Jurkat, Clone E6-1 (cell line): ENCODE measurements at places on chromosomes 1 and 21.
A peak's percentile ranks its signal among the peaks of the same experiment; 100 is the strongest.

DNA sequence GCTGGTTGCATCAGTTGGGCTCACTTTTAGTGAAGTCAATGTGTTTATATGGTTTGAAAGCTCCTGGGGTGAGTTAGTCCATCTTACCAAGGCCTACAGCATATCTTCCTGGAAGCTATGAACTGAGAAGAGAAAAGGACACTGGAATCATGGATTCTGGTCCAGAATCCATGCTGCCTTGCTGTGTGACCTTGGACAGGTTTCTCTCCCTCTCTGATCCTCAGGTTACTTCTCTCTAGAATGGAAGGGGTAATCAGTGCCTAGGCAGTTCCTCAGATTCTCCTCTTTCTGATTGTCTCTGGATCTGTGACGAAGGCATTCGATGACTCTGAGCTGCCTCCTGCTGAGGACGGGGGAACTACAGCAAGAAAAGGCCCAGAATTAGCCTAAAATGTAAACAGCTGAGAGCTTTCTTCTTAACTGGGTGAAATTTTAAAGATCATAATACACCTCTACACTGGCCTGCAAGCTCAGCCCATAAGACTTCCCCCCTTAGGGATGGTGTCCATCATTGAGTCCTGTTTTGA, 425.0 kb upstream of the VAMP3 start:
- DNase-seq: no peak

DNA sequence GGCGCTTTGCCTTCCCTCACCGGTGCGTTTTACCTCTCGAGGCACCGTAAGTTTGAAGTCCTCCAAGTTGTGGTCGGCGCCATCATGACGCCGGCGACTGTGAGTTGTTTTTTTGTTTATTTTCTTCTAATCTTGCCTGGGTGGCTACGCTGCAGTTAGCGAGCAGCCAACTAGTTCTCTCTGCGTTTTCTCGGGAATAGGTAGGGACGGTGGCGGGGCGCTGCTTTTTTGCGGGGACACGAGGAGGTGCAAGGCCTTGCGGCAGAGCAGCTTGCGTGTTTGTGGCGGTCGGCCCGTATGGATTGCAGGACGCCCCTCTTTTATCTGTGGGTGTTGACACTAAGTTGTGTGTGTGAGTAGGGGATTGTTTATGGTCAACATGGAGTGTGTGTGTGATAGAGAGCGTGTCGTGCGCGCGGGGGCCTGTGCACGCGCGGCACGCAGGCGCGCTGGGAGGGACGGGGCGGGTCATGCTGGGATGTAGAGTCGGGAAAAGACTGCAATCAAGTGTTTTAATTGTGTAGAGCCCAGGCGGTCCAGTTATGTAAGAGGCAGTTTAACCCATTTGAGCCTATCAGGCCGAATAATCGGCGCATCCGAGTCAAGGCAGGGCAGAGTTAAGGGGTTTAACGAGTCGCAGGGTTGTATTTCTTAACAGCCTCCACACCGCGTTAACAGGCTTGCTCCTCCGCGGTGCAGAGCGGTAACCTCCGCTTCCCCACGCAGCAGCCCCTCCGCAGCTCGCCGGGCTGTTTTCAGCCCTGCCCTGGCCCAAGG, 1.2 kb upstream of the NEGR1 start:
- DNase-seq: peak; percentile 45

- no peak for DNase-seq
Measured at GRCh38 chr21:31997191-31997590, 124.4 kb downstream of the HUNK start.

DNA sequence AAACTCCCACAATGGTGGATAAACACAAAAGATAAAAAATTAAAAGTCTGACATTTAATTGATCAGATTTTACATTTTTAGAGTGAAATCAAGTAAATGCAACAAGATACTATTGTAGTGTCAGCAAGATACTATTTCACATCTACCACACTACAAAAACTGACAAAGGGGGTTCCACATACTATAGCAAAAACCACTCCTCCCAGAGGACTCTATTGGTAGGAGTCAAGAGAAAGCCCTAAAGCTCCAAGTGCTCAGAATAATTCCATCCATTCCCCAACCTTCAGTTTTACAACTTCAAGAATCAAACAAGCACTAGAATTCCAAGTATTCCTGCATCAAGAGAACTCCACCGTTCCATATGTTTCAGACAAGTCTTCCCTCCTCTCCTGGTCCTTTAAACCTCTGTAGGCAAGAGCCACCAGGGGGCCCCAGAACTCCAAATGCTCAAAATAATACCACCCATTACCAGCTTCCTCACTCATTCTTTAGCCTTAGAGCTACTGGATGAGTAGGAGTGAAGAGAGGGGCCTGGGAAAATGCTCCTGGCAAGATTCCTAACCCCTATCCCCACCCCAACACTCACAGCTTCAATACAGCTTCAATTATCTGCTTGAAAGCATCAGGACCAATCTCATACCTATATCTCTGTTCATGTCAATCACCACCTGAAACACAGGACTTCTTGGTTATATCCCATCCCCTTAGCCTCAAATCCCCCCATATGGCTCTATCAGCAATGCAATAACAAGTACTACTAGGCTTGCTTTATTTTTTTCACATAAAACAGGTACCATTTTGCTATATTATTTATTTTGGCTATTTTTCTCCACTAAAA, 9.9 kb downstream of the TOR1AIP2 start:
- peak; percentile 21 for DNase-seq

DNA sequence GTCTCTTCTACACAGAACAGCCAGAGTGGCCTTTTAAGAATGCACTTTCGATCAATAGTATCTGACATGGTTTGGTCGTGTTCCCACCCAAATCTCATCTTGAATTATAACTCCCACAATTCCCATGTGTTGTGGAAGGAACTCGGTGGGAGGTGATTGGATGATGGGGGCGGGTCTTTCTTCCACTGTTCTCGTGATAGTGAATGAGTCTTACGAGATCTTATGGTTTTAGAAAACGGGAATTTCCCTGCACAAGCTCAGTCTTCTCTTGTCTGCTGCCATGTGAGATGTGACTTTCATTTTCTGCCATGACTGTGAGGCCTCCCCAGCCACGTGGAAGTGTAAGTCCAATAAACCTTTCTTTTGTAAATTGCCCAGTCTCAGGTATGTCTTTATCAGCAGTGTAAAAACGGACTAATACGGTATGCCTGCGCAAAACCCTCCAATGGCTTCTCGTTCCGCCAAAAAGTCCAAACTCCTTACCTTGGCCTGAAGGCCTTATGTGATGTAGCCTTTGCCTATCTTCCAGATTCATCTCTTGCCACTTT, 23.0 kb upstream of the SMG7 start:
- no peak for DNase-seq

DNA sequence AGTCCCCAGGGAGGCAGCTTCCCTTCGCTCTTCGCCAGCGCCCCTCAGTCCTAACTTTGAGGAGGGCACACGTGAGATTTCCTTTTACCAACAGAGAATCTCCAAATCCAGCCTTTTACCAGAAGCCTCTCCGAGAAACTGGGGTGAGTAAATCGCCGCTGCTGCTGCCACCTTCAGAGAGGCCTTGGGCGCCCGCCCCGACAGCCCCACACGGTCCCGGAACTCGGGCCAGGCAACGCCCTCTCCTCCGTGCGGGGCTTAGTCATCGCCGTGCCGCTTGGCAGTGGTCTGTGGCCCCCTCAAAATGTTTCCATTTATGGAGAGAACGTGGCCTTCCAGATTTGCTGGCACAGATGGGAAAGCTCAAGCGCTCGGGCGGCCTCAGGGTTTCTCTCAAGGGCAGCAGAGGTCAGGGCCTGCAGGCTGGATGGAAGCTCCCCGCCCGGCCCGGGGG, 41.4 kb upstream of the COL6A2 start:
- DNase-seq: no peak

DNA sequence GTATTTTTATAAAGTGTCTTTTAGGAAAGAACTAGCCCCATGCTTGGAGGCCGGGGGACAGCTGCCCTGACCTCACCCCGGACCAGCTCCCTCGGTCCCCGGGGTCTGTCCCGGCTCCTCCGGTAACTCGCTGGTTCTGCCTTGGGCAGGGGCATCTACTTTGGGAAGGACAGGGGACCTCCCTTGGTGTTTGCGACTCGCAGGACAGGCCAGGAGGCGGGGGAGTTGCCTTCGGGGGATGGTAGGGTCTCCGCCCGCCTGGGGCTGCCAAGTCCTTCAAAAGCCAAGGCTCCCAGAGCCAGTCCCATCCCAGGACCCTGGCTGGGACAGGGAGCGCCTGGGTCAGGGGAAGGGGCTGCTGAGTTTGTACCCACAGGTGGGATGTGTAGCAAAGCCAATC, 157.9 kb downstream of the PEX14 start:
- DNase-seq: no peak

- DNase-seq: no peak
Measured at GRCh38 chr1:91171898-91172297, 150.1 kb upstream of the ZNF644 start.

DNA sequence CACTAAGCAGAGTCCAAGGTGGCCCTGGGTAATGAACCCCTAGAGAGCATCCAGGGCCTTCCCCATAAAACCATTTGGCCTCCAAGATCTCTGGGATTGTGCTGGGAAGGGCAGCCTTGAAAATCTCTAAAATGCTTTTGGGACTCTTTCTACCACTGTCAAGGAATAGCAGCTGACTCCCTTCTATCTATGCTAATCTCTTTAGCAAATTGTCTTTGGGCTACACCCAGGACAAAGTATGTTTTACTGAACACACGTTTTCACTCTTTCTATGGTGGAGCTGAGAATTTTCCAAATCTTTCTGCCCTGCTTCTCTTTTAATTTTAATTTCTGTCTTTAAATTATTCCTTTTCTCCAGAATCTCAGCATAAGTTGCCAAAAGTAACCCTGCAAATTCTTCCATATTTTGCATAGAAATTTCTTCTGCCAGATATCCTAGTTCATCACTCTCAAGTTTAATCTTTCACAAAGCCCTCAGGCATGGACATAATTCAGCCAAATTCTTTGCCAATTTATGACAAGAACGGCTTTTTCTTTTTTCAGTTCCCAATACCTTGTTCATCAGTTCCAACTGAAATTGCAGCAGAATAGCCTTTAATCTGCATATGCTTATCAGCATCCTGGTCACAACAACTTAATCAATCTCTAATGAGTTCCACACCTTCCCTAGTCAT, 687.0 kb upstream of the ADGRL4 start:
- DNase-seq: no peak

DNA sequence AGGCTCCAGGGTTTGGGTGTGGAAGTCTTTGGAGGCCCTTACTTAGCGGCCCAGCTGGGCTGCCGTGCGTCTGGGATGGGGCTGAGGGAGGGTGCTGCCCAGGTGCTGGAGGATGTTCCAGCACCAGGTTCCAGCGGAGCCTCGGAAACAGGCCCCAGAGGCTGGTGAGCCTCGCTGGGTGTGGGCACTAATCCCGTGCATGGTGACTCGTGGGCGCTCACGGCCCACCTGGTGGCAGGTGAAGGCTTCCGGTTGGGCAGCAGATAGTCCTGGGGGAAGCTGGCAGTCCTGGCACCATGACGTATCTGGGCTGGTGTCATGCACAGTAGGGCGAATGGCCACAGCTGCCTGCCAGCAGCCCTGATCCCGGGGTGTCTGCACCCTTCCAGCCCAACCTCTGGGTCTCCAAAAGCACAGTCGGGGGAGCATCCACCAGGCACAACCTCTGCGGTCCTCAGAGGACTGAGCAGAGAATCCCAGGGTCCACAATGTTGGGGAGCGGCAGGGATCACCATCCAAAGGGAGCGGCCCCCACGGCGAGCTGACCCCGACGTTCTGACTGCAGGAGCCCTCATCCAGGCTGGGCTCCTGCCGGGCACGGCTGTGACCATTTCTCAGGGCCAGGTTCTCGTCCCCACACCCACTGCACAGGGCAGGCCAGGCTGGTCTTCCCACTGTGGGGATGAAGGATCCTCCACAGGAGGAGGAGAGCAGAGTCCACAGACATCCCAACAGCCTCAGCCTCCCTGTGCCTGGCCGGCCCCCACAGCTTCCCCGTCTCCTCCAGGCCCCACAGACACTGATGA, 25.3 kb downstream of the FTCD start:
- no peak for DNase-seq

DNA sequence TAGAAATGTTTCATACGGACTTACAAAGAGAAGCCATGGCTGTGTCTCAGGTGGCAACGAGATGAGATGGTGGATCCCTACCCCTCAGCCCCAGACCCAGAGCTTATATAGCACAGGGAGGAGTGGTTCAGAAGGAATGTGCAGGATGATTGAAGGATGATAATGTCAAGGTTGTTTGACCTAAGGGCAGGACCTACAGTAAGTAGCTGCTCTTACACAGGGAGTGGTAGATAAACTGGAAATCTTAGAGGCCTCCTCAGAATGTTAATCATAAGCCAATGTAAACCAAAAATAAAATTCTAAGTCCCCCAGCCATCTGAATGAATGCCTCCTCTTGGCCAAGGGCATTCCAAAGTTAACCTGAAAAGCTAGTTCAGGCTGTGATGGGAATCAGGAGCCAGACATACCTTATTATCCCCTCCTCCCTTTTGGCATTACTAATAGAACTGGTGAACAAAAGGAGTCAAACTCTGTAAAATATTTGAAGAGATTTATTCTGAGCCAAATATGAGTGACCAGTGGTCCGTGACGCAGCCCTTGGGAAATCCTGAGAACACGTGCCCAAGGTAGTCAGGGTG, 45.8 kb upstream of the PDE9A start:
- DNase-seq: no peak

- peak; percentile 54 for DNase-seq
Measured at GRCh38 chr1:69737527-69738185, 169.9 kb downstream of the LRRC7 start.

- no peak for DNase-seq
Measured at GRCh38 chr1:172471666-172472065, 27.8 kb upstream of the PIGC start.

- DNase-seq: no peak
Measured at GRCh38 chr1:155254228-155254713, 1.0 kb downstream of the ENTREP3 start.

DNA sequence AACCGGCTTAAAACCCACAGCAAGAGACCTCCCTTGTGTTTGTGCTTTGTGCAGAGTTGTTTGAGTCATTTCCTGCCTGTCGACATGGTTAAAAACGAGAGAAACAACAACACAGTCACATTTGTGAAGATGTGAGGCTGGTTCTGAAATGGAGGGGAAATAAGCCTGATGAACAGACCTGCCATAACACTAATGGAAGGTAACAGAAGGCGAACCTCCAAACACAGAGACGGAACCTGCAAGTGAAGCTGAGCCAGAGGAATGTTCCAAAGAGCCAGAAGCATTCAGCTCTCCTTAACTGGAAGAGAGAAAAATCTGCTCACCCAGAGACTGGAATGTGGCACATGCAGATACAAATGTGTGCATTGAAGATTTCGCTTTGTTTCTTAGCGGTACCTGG, 53.2 kb upstream of the RAVER2 start:
- DNase-seq: no peak

DNA sequence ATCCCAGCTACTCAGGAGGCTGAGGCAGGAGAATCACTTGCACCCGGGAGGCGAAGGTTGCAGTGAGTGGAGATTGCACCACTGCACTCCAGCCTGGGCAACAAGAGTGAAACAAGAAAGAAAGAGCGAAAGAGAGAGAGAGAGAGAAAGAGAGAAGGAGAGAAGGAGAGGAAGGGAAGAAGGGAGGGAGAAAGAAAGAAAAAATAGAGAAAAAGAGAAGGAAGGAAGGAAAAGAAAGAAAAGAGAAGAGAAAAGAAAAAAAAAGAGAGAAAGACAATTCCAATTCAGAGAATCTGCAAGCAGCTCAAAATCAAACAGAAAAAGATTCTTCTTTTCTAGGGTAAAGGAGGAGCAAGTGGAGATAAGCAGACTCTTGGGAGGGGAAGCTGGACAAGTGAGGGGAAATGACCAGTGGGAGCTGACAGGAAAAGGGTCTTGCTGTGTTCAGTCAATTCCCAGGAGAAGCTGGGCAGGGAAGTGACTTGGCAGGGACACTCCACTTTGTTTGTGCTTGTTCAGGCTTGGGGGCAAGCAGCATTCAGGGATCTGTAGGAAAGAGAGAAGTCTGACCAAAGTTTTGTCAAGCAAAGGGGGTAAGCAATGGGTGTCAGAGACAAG, 3.6 kb upstream of the CAPN2 start:
- DNase-seq: no peak
